Activated CD4-positive, alpha-beta T cell treated with anti-CD3 and anti-CD28 coated beads, Interleukin-2, amount 50 U/mL, for 16 hours (primary cell): ENCODE measurements at places on chromosomes 3 and 15.
A peak's percentile ranks its signal among the peaks of the same experiment; 100 is the strongest.

DNA sequence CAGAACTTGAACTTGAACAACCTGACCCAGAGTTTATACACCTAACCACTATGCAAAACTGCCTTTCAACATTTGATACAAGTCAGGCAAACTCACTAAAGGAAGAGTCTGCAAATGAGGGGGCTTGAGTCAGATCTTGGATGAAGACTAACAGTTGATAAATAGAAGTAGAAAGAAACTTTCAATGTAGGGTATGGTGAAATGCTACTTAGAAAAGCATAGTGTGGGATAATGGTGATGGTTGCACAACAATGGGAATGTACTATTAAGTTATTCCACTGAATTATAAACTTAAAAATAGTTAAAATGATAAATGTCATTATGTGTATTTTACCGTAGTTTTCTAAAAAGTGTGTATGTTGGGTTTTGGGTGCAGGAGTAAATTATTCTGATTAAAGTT lies 19.7 kb upstream of the ZNF280D start:
- no peak for DNase-seq

DNA sequence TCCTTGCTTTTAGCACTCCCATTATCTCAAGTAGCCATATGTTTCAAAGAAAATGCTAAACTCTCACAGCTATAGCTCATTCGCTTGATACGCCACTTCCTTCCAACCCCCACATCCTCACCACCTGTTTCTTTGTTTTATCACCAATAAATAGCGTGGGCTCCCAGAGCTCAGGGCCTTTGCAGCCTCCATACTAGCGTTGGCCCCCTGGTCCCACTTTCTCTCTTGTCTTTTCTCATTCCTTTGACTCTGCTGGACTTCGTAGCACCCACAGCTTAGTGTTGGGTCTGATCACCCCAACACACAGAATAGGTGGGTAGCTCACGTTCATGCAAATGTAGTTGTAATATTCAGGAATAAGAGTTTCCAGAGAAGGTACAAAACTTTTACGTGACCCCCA lies 4.1 kb upstream of the GPD1L start:
- DNase-seq = no peak

DNA sequence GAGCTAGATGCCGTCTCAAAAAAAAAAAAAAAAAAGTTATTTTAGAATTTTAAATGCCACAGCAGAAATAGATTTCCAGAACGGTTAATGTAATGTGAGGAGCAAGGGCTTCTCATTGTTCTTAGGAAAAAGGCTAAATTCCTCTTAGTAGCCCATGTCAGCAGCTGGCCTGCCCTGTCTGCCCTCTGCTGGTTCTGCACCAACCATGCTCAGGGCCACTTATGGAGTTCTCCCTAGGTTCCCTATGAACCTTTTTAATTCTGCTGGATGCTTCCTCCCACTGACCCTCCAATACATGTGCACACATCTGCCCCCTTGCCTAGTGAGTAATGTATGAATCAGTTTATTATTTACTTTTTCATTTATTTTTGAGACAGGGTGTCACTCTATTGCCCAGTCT lies 32.2 kb upstream of the DPPA4 start:
- no peak for DNase-seq

- no peak for DNase-seq
These were observed 121.9 kb upstream of the MEF2A start for GRCh38 chr15:99443768-99444446.

- DNase-seq = no peak
These were observed 185.2 kb upstream of the RGMA start for GRCh38 chr15:93274257-93274656.

DNA sequence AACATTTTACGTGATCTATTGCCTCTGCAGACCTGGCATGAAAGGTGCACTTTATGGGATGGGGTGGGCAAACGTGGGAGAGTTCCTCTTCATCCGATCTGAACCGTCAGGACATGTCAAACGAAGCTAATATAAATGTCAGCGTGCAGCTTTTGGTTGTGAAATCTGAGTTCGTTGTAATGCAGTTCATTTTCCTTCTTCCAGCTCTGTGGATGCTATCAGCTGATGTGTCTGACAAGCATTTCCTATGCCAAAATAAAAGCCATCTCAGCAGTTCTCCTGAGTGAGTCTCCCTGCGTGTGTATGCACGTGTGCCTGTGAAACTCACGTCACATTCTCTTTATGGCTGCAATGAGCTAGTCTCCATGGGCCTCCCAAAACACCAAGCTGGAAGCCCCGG lies 512.3 kb downstream of the MCTP2 start:
- DNase-seq = no peak

DNA sequence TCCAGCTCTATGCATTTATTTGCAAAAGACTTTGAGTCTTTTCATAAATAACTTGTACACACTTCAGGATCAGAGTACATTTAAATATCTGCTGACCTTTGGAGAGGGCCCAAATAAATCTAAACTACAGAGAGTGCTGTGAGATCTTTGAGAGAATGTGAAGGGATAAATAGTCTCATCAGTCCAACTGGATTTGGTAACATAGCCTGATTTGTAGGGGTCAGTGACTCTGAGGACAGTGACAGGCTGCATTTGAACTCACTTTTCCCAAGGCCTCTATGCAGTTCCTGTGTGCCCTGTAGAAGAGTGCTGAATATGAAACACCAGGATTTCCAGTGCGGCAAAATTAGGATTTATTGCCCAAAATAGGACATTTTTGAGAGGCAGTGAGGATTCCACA lies 136.2 kb downstream of the ZPLD1 start:
- no peak for DNase-seq

DNA sequence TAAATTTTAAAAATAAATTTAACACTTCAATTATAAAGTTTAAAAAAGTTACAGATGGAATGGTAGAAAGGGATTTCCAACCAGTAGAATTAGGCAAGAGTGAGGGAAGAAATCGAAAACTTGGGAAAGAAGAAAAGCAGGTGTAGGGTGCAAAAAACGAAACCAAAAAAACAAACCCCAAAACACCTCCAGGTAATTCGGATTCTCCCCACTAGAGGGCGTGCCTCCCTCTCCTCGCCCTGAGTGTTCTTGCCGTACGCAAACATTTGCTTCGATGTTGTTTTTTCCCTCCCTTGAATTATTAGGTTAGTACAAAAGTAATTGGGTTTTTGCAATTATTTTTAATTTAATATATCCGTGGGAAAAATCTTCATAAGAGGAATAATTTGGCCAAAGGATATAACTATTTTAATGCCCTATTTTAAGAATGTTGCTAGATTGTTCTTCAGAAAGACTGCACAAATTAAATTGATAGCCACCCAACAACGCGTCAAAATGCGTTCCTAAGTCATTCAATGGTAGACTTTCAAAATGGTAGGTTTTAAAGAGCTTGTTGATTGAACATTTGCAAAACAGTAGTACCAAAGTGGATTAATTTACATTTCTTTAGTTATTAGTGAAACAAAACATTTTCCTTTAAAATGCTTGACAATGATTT lies 63.7 kb downstream of the SLC30A4 start:
- DNase-seq = peak; percentile 79

DNA sequence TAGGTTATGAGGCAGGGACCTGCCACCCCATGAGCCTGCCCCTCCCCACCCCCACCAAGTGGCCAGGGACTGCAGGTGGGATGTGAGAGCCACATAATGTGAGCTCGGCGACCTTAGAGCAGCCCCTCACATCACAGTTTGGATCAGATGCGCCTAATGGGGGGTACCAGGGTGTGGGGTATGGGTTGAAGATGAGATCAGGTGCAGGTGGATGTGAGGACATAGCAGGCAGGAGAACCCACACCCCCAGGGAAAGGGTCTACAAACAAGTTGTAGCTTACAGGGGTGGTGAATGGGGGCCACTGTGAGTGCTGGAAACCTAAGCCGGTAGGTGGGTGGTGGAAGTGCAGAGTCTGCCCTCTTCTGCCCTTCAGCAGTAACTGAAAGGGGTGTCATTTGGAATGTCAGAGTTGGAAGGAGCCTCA lies 94.0 kb downstream of the CORO2B start:
- DNase-seq = no peak

- no peak for DNase-seq
These were observed 78.4 kb downstream of the DUT start for GRCh38 chr15:48409623-48410022.

DNA sequence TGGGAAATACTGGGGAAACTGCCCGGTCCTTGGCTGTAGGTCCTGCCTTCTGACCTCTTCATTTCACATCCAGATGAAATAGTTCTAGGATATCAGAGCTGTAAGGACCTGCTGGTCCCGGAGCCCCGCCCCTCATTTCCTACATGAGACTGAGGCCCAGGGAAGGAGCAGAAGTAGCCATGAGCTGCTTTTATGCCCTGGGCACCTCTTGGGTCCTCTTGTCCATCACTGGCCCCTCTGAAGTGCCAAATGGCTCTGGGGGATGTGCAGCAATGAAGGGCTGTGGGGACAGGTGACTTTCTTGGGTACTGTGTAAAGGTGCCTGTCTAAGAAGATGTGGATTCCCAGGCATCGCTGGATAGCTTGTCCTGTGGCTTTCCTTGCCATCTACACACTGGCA lies 40.3 kb upstream of the ESYT3 start:
- DNase-seq = no peak

DNA sequence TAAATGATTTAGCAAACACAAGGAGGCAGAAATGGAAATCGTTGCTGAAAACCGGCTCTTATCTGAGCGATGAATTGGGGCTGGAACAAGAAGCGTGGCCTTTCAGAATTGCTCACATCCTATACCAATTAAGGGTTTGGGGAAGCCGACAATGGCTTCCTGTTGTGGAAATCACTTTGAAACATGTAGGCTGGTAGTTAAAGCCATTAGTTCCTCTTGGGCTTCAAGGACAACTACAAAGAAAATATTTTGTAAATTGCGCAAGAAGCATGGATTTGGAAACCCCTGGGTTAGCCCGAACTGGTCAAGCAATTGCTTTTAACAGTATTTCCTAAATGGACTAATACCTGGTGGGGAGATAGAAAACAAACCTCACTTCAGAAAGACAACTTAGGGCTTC lies 182.4 kb downstream of the ADAMTS9 start:
- DNase-seq = peak; percentile 5

GRCh38 chr3:134627831-134628230 lies 23.0 kb downstream of the KY start:
- no peak for DNase-seq

DNA sequence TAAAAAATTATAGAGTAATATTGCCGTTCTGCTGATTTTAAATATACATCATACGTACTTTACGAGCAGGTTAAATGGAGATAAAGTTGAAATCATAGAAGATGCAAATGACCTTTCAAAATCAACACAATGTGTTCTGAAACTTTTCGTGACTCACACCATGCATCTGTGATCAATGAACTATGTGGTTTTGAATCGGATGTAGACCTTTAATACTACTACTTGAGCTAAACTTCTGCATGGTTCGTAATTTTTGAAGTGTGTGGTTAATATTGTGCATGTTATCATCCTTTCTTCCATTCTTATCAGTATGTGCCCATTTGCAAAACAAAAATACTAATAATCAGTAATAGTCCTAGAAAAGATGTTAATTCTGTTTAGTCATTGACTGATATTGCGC lies 58.9 kb downstream of the GASK1A start:
- DNase-seq = peak; percentile 26

DNA sequence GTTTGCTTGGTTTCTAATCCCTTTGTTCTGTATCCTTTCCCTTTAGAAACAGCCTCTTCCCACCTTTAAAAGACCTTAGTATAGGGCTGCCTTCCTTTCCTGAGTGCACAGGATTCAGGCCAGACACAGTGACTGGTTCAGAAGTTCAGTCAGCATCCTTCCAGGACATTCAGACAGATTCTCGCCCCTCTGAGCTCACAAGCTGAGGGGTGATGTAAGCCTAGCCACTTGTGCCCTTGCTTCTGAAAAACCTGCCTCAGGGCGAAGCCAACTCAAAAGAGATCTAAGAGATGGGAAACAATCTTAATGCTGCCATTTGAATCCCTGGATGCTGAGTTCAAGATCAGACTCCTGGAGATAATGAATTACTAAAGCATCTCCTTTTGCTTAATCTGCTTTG lies 6.7 kb upstream of the NSMCE3 start:
- no peak for DNase-seq
